CD4-positive, alpha-beta T cell (primary cell): ENCODE measurements at places on chromosomes 11 and 22. TPM values are rescaled to one million over a fixed set of nuclear protein-coding genes. Genes with fewer than 3 reads are reported as not detected.

DNA sequence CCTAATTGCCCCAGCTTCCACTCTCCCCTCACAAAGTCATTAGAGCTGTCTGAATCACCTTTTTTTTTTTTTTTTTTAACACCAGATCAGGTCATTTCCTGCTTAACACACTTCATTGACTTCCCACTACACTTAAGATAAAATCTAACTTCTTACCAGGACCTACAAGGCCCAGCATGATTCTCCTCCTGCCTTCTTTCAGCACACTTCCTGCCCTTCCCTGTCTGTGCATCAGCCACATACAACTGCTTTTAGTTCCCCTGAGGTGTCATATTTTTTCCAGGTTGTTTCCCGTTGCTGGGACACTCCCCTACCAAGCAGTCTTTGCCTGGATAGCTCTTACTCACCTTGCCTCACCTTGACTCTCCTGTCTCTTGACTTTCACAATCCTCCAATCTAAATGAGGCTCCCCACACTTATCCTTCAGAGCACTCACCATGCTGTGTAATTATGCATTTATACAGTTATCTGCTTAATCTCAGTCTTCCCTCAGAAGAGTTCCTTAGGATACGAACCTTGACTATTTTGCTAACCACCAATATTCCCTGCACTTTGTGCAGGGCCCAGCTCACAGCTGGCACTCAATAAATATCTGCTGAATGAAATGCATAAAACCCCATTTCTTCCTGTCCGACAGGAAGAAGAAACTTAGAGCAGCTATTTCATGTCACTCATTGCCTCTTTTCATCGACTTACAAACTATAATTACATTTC, 96.6 kb upstream of the AKIP1 start:
- H3K4me1 ChIP-seq, result peaks cover 12% of the 10 kb centered on the region
- no peak overlapping the region for H3K27ac ChIP-seq
- no peak overlapping the region for H3K4me3 ChIP-seq
- no peak for DNase-seq
- H3K36me3 ChIP-seq, result no peaks in the 10 kb centered on the region

DNA sequence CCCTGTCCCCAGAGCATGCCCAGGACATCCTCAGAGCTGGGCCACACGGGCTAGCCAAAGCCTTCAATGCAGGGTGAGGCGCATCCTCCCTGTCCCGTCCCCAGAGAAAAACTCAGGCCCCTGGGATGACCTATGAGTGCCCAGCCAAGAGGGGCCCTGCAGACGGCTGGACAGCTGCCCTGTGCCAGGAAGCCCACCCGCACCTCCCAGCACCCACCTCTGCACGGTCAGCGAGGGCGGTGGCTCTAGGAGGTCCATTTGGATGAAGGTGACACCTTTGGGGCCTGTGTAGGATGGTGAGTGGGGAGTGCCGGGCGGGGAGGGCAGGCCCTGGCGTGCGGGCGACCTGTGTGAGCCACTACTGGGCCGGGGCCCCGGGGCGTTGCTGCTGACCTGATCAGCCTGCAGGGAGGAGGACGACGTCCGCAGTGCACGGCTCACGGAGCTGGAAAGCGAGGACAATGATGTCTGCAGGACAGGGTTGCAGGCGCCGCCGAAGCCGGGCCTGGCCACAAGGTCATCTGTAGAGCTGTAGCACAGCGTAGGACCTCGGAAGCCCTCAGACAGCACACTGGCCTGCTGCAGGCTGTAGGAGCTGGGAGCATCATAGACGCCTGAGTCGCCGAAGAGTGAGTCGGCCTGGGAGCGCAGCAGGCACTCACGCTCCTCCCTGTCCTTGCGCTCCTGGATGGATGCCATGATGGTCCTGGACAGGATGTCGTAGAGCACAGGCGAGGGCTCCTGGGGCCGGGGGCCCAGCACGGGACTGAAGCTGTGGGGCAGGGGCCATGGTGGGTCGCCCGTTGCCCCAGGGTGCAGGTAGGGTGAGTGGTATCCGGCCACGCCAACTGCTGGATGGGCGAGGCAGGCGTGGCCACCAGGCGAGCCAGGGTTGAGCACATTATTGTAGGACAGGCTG, 180.5 kb downstream of the IGLL1 start:
- peaks cover 2% of the 10 kb centered on the region for H3K27me3 ChIP-seq
- H3K4me1 ChIP-seq, result peaks cover 5% of the 10 kb centered on the region
- no peaks in the 10 kb centered on the region for H3K36me3 ChIP-seq
- H3K27ac ChIP-seq, result no peak overlapping the region
- DNase-seq, result no peak
- H3K4me3 ChIP-seq, result no peak overlapping the region

DNA sequence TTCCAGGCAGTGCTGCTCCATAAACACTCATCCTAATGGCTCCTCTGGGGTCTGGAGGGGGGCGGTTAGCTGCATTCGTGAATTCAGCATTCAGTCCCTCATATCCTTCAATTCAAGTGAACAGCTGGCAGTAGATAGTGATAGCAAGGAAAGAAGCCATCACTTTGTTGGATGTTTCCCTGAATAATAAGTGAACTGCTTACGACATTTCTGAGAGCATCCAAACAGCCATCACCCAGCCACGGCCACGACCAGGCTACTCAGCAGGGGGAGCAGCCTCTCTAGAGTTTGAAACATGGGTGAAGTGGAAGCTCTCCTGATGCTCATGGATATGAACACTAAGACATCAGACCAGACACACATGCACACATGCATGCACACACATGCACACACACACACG, 163.6 kb downstream of the NTM start:
- no peaks in the 10 kb centered on the region for H3K4me1 ChIP-seq
- no peak overlapping the region for H3K27ac ChIP-seq
- H3K27me3 ChIP-seq, result no peaks in the 10 kb centered on the region
- H3K36me3 ChIP-seq, result no peaks in the 10 kb centered on the region

DNA sequence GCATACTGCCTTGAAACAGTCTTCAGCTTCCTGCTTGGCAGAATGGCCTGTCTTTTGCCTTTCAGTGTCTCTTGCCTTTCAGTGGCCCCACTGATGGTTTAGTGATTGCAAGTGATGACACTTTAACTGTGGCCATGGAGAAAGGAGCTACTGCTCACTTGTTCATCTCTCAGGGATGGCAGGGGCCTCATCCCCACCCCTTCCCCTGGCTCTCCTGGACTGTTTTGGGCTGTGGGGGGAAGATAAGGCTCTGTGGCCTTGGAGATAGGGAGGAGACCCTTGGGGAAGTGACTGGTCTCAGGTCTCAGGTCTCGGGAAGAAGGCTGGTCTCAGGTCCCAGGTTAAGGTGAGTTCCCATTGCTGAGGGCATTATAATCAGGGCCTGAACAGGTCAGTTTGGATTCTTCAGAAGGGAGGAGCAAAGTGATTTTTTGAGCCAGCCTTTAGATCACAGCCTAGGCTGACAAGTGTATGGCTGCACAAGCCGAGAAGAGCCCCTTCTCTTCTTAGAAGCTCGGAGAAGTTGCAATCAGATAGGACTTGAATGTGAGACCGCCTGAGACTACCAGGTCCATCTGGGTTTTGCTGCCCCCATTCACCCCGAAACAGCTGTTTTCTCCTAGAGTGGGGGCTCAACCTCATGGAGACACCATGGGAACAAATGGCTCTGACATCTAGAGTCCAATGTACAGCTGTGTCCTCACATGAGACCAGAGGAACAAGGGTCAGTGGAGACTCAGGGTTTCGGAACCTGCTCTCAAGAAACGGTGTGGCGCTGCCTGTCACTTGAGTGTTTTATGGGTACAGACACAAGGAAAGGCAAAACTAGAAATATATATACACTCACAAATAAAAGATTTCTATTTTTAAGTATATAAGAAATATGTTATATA, 15.9 kb upstream of the P2RY2 start:
- H3K4me1 ChIP-seq, result peaks cover 3% of the 10 kb centered on the region
- peak; percentile 8 for DNase-seq
- no peak overlapping the region for H3K27ac ChIP-seq
- peaks cover 6% of the 10 kb centered on the region for H3K27me3 ChIP-seq
- no peaks in the 10 kb centered on the region for H3K36me3 ChIP-seq

DNA sequence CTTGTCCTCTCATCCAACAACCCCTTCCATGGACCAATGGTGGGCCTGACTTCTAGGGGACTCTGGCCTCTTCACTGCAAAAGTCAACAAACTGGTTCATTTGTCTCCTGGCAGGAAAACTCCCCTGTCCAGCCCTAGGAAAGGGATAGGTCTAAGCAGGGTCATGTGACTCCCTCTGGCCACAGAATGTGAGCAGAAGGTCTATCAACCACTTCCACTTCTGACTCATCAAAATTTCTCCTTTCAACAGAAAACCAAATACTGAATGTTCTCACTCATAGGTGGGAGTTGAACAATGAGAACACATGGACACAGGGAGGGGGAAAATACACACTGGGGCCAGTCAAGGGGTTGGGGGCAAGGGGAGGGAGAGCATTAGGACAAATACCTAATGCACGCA, 1.3 kb upstream of the ISX start:
- no peak overlapping the region for H3K4me3 ChIP-seq
- no peak overlapping the region for H3K27ac ChIP-seq
- no peak for DNase-seq
- no peaks in the 10 kb centered on the region for H3K4me1 ChIP-seq

DNA sequence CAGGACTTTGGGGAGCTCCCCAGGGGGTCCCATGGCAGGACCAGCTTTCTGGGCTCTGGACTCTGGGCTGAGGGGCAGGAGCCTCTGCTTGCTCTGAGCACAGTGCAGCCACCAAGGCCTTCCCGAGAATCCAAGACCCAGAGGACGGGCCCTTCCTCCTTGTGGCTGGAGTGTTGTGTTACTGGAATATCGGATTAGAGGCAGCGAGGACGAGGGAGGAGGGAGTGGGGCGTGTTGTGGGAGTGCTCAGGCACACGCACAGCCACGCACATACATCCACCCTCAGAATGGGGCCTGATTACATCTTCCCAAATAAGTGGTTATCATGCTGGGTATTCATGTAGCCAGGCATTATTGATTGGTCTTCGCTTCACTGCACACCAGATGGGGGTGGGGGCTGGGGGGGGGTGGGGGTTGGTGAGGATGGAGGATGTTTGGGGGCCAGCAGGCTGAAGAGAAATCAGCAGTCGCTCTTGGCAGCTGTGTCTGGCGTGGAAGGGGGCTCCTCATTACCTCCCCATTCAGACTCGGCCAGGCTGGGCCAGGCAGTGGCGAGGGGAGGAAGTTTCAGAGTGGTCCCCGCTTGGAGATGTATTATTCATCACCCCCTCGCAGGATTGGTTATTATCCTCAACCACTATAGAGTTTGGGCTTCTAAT, 120.9 kb downstream of the ST3GAL4 start:
- peaks cover 17% of the 10 kb centered on the region for H3K4me1 ChIP-seq
- no peak overlapping the region for H3K27ac ChIP-seq
- DNase-seq, result no peak
- H3K4me3 ChIP-seq, result no peak overlapping the region
- H3K27me3 ChIP-seq, result no peaks in the 10 kb centered on the region
- no peaks in the 10 kb centered on the region for H3K36me3 ChIP-seq

- no peak overlapping the region for H3K4me3 ChIP-seq
- H3K27ac ChIP-seq, result no peak overlapping the region
- no peak for DNase-seq
- H3K27me3 ChIP-seq, result peaks cover 9% of the 10 kb centered on the region
- H3K36me3 ChIP-seq, result no peaks in the 10 kb centered on the region
These were observed 40.9 kb downstream of the C11orf96 start for GRCh38 chr11:43983221-43983810.

DNA sequence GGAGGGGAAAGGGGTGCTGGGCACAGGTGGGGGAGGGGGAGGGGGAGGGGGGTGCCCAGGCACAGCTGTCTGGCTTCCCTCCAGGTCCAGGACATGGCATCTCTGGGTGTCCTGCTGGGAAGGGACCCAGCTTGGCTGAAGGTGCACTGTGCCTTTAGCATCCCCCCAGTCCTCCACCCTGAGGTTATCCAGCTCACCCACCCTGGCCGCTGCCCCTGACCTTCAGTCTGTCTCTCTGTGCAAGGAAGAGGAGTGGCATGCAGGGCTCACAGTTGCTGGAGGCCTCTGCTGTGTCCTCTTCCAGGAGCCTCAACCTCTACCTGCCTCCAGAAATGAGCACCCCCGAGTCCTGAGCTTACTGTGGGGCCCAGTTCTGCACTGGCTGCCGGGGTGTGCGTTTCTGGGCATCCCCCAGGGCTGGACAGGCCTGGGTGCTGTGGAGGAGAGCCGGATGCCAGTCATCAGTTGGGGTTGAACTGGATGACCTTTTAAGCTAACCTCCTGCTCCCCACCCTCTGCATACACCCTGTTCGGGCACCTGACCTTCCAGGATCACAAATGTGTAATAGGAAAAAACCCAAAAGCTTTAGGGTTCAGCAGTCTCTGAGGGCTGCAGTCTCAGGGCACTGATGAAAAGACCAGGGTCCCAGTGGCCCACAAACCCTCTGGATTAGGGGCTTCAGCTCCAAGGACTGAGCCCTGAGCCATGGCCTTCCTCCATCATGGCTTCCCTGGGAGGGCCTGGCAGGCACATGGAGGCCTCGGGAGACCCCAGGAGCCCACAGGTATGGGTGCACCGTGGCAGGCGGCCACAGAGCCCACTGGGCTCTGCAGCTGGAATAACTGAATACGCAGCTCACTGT, 9.6 kb upstream of the CTSD start:
- DNase-seq, result no peak
- H3K36me3 ChIP-seq, result no peaks in the 10 kb centered on the region
- no peaks in the 10 kb centered on the region for H3K27me3 ChIP-seq
- peaks cover 22% of the 10 kb centered on the region for H3K4me1 ChIP-seq
- no peak overlapping the region for H3K27ac ChIP-seq
- H3K4me3 ChIP-seq, result no peak overlapping the region

DNA sequence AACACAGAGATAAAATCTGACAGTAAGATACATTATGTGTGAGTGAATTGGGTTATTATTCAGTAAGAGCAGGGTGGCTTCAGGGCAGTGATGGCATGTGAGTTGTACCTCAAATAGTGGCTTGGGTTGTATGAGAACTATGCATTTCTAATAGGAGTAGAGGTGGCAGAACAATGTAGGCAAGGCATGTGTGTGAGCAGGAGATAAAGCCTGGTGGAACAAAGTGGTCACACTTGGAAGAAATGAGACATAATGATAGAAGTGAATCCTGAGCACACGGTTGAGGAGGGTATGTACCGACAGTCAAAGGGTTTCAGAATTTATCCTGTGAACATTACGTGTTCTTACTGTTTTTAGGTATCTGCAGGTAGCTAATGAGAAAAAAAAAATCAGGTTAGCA, 159.3 kb downstream of the CASP12 start:
- no peaks in the 10 kb centered on the region for H3K4me1 ChIP-seq
- H3K27me3 ChIP-seq, result no peaks in the 10 kb centered on the region
- no peaks in the 10 kb centered on the region for H3K36me3 ChIP-seq
- H3K27ac ChIP-seq, result no peak overlapping the region
- no peak for DNase-seq

DNA sequence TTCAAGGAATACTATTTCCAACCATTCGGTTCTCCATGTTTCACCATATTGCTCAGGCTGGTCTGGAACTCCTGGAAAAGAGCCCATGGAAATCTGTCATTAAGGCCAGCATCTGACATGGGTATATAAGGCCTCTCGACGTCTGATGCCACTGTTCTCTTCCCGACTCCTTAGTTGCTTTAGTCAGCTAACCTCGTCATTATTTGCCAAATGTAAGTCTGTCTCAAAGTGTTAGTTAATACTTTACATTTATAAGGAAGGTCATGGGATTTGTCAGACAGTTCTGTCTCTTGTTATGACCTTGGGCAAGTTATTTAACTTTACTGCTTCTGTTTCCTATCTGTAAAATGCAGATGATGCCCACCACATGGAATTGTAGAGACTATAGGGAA, 1.6 kb downstream of the MRPL48 start:
- no peak overlapping the region for H3K4me3 ChIP-seq
- no peaks in the 10 kb centered on the region for H3K27me3 ChIP-seq
- H3K4me1 ChIP-seq, result peaks cover 19% of the 10 kb centered on the region
- no peak for DNase-seq
- H3K36me3 ChIP-seq, result no peaks in the 10 kb centered on the region
- H3K27ac ChIP-seq, result no peak overlapping the region

The DEUP1 gene
- not detected for total RNA-seq

The MS4A6E gene
- not detected for total RNA-seq

The APOL2 gene
- total RNA-seq, result 17.8 TPM

The NOX4 gene
- not detected for total RNA-seq
